ENCODE measurements at places on chromosomes 4 and X.

- DNase-seq, result no peak
Measured at GRCh38 chr4:39987485-39987884, 9.8 kb upstream of the PDS5A start.

DNA sequence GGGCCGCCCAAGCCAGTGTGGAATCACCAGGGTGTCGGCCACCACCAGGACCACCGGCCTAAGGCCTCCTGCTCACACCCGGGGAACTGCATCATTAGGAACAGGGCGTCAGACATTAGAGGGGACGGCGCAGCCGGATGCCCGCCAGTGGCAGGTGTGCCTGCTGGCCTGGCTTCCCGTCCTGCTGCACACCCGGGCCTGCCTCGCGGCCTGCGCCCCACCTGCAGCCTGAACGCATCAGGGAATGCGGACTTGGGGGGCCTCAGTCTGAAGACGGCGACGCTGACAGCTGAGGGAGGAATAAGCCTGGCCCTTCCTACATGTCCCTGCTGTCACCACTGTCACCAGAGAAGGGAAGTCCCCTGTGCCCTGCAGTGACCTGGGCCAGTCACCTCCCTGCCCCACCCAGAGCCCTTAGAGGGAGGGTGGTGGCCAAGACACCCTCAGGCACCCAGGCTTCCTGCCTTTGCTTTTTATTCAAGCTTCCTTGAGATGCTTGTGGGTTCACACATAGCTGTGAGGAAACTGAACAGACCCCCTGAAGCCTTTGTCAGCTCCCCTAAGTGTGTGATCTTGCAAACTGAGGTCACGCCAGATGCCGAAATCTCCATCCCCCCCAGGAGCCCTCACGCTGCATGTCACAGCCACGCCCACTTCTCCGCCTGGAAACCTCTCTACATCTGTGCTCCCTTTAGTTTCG lies 3.2 kb downstream of the DGKQ start:
- DNase-seq, result no peak

GRCh38 chr4:91936311-91936710 lies 367.5 kb upstream of the GRID2 start:
- DNase-seq, result peak; percentile 40

DNA sequence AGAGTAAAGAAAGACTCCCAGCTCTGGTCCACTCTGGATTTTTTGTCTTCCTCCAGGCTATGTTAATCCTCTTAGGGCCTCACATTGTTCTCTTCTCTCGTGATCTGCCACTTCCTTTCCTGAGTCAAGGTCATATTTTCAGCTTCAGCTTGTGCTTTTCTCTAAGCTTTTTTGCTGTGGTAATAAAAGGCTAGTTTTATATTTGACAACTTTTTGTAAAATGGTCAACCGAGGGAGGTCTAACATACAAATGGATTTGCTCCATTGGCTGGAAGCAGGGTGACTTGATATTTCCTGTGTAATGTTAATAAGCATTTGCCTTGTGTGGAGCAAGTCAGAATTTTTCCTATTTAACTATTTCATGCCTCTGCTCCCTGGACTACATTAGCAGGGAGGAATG lies 239.7 kb downstream of the RAB28 start:
- DNase-seq, result no peak

DNA sequence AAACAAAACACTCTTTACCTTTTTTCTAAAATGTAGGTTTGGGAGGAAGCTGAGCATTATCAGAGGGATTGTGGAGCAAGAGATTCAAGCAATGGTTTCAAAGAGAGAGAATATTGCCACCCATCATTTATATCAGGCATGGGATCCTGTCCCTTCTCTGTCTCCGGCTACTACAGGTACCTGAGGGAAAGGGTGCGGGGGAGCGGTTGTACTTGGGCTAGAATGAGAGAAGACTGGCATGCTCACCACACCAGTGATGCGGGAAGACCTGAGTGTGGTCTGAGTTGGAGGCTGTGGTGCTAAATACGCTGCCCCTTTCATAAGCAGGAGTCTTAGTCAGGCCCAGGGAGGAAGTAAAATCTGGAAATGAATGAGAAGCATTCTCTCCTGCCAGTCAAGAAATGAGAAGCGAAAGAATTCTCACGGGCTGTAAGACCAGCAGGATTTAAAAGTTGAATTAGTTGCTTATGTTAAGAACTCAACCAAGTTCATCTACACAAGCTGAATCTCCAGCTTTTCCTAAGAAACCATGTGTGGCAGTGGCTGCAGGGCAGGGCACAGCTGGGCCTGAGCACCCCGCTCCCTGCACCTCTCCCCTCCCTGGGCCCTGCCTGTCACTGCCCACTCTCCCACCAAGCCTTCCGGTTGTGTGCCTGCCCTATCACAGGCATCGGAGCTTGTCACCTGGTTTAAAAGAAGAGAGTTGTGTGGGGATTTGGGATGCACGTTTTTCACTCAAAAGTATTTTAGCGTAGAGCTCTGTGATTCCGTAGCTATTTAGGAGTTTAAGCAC lies 24.8 kb upstream of the MSANTD1 start:
- no peak for DNase-seq

DNA sequence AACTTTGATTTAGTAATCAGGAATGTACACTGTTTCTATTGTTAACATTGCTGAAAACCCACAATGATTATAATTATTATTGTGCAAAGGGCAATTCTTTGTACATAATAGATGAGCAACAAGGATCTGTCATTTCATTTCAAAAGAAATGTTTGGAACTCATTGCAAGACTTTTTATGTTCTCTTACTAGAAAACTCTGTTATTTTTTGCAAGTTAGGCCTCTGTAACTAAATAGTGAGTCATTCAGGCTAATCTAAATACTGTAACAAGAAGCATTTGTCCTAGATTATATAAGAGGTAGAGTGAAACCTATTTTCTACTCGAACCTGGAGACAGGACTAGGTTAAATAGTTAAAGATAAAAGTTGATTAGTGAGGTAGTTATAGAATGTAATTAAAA lies 93.2 kb upstream of the FAM47B start:
- DNase-seq, result peak; percentile 54
